Muscle of arm (tissue), 14 donors: ENCODE measurements at places on chromosomes 1 and 21.
A peak's percentile ranks its signal among the peaks of the same experiment; 100 is the strongest.

DNA sequence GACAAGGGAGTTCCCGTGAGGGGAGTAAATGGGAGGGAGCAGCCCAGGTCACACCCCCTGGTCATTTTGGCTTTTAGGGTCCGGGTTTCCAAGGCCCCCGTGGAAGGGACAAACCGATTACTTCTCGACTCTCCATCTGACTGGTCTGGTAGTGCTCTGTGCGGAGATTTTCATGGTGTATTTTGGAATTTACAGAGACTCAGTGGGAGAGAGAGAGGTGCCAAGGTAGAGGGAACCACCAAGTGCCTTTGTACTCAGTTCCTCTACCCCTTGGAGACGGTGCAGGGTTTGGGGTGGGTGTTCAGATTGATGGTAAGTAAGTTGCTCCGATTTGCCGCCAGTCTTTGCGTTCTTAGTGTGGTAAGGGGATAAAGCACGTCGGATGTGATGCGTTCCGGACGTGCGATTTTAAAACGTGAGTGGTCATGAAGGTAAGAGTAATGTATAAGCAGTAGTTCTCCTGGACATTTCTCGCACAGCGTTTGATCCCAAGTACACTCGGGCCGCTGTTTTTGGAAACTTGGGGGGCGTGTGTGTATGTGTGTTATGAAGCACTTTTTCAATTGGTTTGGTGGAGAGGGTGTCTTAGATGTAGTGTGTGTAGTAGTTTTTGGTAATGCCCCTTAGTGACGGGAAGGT is 682 bp downstream of the SUCO start:
- DNase-seq, result peak; percentile 63

DNA sequence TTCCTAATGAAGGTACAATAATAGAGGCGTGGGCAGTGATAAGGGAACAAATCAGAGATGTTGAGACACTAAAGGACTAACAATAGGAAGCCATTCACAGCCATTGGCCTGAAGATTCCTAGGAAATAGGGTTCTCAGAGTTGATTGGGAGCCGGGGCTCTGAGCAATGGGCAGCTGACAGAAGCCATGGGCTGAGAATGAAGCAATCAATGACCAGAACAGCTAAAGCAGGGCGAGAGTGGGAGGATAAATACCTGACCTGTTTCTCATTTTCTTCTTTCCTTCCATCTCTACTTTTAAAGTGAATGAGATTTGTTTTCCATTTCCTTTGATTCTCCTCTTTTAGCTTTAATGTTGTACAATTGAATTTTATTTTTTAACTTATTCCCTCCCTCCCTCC is 774.7 kb upstream of the ADGRL4 start:
- no peak for DNase-seq

GRCh38 chr1:77950873-77951272 is 28.0 kb downstream of the FUBP1 start:
- no peak for DNase-seq

- peak; percentile 23 for DNase-seq
These were observed 139.8 kb downstream of the ADSS2 start for GRCh38 chr1:244311784-244312532.

DNA sequence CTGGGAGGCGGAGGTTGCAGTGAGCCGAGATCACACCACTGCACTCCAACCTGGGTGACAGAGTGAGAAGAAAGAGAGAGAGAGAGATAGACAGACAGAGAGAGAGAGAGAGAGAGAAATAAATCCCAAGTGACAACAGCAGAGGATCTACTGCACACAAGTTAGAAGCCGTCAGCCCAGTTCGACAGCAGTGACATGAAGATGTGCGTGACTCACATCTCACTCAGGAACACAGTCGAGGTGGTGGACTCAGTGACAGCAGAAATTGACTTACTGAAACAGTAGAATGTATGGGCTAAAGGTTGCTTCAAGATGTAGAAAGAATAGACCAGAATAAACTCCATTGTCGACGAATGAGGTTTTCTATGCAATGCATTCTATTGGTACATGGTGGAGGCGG is 77.0 kb upstream of the KRTAP19-8 start:
- no peak for DNase-seq

DNA sequence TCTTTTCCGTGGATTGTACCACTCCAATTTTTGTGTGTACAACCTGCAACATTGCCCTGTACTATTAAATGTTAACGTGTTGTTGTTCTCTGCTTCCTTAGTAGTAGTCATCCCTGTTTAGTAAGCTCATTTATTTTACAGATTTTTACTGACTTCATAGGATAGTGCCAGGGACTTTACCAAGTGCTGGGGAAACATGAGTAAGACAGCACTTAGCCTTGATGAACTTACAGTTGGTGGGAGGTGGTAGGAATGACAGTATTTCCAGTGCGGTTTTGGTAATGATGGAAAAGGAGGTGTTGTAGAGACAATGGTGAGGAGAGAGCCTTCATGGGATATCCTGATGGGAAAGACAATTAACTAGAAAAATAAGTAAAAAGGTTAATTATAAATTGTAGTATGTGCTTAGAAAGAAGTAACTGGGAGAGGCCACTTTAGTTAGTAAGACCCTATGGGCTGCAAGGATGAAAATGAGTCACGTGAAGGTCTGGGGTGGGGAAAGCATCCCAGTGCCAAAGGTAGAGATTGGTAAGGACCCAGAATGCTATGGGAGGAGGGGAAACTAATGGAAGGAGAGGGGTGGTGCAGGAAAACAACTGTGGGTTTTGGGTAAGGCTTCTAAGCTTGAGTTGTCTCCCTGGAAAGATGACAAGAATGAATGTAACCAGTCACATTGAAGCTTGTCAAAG is 1.7 kb downstream of the RLF start:
- no peak for DNase-seq

DNA sequence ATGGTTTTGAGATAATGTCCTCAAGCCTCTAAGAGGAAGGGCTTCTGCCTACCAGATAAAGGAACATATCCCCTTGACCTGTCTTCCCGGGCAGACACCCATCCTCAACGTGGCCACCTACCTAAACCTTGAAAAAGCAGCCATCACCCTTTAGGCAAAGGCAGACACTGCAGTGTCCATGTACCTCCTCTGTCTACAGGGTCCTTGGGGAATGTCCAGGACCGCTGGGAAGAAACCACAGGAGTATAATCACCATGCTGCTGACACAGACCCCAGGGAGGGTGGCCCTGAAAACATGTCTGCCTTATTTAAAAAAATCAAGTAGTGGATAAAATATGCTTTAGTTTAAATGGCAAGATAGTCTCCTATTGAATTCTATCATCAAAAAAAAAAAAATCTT is 16.6 kb downstream of the BCAR3 start:
- DNase-seq, result no peak

GRCh38 chr1:38000529-38001455 is 4.5 kb downstream of the FHL3 start:
- DNase-seq, result peak; percentile 84

- DNase-seq, result no peak
These were observed 263.8 kb downstream of the NEGR1 start for GRCh38 chr1:72018562-72018961.

DNA sequence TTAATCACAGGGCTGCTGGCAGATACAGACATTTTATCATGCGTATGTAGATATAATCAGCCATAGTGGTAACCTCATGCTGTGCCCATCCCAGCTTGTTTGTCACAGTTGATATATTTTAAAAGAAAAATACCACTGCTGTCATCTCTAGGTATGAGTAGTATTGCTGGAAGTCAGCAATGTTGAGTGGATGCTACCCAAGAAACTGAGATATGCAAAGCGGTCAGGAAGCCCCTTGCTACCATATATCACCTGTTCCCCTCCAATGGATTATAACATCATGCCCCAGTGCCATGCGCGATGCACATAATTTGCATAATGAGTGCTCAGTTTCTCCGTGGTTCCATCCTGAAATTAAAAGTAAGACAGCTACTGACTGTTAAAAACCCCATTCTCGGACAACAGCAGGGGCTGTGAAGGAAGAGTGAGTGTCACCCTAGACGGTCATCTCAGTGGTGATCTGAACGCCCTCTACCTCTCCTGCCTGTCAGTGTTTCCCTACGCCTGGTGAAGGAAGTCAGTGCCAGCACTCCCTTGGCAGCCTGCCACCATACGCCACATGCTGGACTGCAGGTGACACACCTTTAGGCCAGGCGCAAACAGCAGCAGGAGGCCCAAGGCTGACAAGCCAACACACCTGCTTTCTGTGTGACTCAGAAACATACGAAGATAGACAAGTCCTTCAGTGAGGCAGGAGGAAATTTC is 2.7 kb downstream of the IL10RB start:
- DNase-seq, result no peak

DNA sequence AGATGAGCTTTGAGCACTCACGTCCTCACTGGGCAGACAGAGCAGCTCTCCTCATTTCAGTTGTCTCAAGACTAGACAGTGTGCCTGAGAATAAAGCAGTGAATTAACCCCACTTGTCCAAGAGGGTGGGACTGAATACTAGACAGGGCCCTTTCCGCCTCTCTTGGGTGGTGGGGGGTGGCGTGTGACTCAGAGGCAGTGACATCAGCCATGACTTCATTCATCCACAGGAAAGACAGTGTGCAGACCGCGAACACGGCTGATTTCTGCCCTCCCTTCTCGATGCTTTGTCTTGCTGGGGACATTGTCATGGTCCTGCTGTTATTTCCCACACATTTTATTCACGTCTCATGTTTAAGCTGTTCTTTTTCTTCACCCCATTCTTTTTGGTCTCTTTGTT is 64.9 kb downstream of the FGGY start:
- no peak for DNase-seq

GRCh38 chr1:84959294-84959693 is 37.6 kb downstream of the MCOLN2 start:
- no peak for DNase-seq

DNA sequence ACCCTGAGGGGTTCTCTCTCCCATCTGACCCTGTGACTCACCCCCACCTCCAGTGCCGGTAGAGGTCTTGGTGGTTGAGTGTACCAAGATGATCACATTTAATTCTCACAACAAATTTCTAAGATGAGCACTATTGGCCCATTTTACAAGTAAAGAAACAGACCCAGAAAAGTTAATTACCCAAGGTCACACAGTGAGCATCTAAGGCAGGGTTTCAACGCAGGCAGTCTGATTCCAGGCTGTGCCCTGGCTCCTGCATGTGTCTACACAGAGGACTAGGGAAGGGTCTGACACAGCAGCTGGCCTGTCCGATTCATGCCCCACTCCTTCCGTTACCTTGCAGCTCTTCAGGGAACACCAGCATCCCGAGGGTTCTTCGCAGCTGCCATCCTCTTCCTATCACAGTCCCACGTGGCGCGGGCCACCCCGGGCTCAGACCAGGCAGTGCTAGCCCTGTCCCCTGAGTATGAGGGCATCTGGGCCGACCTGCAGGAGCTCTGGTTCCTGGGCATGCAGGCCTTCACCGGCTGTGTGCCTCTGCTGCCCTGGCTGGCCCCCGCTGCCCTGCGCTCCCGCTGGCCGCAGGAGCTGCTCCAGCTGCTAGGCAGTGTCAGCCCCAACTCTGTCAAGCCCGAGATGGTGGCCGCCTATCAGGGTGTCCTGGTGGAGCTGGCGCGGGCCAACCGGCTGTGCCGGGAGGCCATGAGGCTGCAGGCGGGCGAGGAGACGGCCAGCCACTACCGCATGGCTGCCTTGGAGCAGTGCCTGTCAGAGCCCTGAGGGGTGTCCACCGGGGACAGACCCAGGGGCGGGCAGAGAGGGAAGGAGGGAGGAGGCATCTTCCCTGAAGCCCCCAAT is 7.5 kb downstream of the NCDN start:
- DNase-seq, result no peak

DNA sequence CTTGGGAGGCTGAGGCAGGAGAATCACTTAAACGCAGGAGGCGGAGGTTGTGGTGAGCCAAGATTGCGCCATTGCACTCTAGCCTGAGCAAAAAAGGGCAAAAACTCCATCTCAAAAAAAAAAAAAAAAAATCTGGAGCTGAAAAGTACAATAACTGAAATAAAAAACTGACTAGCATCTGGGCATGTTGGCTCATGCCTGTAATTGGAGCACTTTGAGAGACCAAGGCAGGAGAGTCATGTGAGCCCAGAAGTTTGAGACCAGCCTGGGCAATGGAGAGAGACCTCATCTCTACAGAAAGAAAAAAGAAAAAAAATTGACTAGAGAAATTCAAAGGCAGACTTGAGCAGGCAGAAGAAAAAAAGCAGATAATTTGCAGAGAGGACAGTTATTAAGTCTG is 18.1 kb downstream of the CLDN19 start:
- no peak for DNase-seq

- no peak for DNase-seq
These were observed 114.7 kb downstream of the ACTL8 start for GRCh38 chr1:17869815-17870214.

- DNase-seq, result no peak
These were observed 35.1 kb downstream of the SLC2A1 start for GRCh38 chr1:42923367-42924081.

DNA sequence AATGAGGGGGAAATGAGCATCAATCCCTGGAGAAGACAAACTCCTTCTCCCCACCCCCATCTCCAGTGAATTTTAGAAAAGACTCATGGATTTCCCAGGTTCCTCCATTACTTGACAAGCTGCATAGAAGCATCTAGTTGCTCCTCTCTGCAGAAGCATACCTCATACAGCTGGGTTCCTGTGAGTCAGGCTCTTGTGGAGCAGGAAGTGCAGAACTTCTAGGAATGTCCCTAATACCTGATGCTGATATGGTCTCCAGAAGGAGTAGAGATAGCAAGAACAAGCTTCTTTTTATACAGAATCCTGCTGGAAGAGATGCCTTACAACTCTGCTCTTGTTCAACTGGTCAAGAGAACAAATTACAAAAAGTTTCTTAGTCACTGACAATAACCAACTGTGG is 105.5 kb downstream of the TNR start:
- DNase-seq, result no peak

- no peak for DNase-seq
These were observed 26.4 kb upstream of the CLIC6 start for GRCh38 chr21:34642211-34643075.

GRCh38 chr1:27940297-27940696 is 5.5 kb downstream of the SMPDL3B start:
- no peak for DNase-seq

DNA sequence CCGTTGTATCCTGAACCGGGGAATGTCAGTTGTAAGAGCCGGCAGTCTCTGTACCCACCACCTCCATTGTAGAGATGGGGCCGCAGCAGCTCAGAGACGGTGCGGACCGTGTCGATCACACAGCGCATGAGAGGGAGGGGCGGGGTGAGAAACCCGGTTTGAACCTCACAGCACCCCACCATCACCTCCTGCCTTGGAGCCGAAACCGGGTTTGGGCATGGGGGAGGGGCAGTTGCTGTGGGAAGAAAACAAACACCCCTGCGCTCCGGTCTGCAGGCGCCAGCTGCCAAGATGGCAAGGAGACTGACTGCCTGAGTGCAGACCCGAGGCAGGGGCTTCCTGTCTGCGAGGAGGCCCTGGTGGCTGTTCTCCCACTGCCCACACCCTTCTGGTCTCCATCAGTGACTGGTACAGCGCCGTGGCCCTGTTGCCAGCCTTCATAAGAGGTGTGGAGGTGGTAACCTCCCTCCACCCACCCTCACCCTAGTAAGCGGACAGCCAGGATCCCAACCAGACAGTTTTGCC is 69.2 kb upstream of the SSBP3 start:
- DNase-seq, result no peak
